Immature natural killer cell (primary cell): ENCODE measurements at places on chromosomes 5 and 9.

DNA sequence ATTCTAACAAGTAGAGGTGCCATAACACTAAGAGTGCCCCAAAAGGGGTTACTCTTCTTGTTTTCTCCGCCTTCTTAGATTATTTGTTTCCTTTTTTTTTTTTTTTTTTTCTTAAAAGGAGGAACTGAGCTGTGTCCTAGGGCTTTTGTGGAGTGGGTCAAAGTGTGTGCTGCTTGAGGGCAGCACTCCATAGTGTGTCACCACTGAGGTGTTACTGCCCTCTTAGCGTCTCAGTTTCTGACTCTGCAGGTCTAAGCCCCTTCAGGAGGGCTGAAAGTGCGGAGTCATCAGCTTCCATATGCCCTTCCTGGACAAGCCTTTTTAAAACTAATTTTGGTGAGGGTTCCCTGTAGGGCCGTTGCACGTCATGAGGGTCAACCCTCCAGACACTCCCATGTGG lies 12.6 kb upstream of the NANS start:
- DNase-seq: no peak

- no peak for DNase-seq
Measured at GRCh38 chr9:92752812-92753404, 11.7 kb downstream of the BICD2 start.

- no peak for DNase-seq
Measured at GRCh38 chr9:130304116-130304515, 38.6 kb downstream of the HMCN2 start.

DNA sequence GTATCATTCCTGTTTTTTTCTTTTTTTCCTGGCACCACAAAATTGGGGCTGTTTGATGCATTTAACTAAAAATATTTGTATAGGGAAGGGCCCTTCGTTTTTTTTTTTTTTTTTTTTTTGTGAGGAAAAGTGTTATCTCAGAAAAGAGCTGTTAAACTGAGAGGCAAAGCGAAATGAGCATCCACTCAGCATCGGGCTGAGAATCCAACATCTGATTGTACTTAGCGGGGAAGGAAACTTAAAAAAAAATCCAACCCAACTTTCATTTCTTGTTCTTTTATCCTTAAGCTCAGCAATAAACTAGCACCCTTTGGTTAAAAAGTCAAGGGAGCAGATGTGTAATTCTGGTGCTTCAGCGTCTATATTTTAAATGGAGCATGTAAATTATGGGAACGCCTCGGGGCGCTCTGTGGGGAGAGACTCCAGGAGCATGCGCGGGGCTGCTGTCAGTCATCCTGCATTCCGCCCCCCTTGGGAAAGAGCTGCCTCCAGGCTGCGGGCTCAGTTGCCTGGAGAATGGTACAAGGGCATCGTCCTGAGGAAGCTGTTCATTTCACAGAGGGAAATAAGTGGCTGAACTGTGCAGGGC lies 33.3 kb downstream of the DMRT2 start:
- DNase-seq: no peak

- no peak for DNase-seq
Measured at GRCh38 chr9:127735530-127736185, 564 bp upstream of the TOR2A start.

DNA sequence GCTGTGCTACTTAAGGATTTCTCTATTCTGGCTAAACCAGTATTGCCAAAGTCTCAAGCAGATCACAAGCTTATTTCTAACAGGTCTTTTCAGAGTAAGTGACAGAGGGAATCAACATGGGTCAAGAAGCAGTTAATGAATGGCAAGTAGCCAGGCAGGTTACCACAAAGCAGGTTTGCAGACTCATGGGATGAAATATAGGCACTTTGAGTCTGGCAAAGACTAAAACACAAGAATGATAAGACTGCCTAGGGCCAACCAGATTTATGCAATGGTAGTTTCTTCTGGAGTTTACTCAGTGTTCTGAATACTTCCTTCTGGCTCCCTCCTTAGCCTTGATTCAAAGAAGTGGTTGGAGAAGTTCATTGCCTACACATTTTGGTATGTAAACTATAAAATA lies 3.6 kb downstream of the HMGCS1 start:
- DNase-seq: no peak

DNA sequence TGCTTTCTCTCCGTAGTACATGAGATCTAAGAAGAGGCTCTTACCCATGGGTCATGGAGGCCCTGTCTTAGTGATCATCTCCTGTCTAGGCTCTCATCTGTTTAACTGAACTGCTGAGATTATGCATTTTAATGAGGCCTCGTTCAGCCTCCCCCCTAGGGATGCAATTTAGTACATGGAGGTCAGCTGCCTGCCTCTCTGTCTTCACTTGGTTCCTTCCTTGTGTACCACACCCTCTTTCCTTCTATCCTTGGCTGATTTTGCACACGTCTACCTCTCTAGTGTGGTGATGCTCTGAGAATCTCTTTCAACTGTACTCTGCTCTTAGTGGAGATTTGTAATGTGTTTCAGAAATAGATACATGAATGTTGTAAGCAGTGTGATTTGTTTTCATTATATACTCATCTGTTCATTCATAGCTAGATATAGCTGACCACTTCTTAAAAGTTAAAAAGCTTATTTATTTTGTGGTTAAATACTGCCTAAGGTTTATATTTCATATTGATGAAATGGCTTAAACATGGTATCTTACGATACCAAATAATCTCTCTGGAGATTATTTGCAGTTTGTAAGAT lies 3.5 kb upstream of the ACTBL2 start:
- DNase-seq: no peak

GRCh38 chr5:159881967-159882366 lies 34.3 kb upstream of the ADRA1B start:
- DNase-seq: no peak

DNA sequence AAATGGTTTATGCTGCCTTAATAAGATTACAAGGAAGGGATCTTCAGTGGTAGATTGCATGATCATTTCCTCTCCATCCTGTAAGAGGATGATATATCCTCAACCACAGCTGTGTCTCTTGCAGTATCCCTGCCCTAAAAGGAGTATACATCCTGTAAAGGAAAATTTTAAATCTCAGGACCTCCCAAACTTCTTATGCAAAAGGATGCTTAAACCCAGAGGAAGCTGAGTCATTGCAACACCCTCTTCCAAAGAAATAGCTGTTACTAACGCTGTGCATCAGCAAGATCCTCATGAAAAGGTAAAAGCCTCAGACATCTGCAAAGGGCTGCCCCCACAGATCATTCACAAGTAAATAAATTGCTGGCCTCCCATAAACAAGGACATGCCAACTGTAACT lies 599.0 kb downstream of the PRELID2 start:
- DNase-seq: no peak

DNA sequence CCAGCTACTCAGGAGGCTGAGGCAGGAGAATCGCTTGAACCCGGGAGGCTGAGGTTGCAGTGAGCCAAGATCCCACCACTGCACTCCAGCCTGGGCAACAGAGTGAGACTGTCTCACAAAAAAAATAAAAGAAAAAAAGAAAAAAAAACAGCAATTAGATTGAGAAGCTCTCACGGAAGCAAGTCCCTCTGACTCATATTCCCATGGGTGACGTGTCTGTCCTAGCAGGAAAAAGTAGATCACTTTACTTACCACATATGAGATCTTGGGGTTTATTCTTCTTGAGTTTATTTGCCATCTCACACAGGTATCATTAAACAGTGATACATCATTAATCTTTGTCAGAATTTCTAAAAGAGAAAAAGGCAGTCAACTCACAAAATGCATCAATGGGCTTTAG lies 62.6 kb downstream of the SUSD1 start:
- no peak for DNase-seq

GRCh38 chr5:2375757-2376250 lies 375.7 kb downstream of the IRX2 start:
- no peak for DNase-seq

- DNase-seq: no peak
Measured at GRCh38 chr9:88234114-88234513, 95.8 kb upstream of the SPATA31C2 start.

DNA sequence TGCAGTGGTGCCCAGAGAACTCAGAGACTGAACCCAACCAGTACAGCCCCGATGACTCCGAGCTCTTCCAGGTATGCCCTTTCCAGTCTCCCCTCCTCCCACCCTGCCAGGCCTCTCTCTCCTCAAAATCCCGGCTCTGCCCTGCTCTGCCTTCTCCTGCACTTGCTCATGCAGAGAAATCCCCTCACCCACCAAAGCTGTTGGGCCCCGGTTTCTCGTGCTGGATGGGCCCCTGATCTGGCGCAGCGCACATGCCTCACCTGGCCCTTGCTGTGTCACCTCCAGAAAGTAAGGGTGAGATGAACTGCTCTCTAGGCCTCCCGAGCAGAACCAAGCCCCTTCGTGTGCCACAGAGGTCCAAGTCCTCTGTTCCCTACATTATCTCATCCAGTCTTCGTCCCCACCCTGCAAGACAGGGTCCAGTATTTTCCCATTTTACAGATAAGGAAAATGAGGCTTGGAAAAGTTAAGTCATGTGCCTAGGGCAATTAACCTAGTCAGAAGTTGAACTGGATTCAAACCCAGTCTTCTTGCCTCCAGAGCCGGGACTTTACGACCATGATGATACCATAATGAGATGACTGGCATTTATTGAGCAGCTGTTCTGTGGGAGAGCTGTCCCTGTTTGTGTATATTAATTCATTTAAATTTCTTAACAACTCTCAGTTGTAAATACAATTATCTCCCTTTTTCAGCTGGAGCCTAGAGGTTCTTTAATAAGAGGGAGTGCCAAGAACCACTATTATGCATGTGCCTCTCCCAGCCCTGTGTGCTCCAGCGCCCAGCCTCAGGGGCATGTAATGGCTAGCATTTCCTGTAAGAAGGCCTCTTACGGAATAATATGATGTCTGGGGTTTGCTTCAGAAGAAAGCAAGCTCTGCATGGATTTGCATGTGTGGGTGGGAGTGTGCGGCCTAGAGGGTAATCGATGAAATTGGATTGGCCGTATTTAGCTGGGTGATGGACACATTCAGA lies 90.7 kb downstream of the PPARGC1B start:
- DNase-seq: no peak

DNA sequence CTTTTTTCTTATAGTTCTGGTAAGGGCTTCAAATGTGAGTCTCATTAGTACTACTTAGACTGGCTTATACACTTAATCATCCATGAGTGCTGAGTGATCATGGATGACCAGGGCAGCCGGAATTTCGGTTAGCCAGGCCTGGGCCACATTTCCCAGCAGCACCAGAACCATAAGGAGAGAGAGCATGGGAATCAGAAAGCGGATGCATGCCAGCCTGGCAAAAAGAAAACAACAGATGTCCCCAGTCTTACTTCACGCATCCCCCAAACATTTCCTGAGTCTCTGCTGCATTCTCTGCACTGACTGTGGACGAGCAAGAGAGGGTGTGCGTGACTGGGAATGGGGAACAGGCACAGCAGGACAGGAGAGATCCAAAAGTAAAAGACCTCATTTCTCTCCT lies 371.1 kb upstream of the ZNF608 start:
- DNase-seq: no peak

DNA sequence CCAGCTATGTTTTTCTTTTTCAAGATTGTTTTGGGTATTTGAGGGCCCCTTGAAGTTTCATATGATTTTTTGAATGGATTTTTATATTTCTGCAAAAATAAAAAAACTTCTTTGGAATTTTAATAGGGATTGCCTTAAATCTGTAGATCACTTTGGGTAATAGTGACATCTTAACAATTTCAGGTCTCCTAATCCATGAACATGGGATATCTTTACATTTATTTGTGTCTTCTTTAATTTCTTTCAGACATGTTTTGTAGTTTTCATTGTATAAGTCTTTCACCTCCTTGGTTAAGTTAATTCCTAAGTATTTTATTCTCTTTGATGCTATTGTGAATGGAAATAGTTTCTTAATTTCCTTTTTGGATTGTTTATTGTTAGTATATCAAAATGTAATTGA lies 79.1 kb downstream of the PPIC start:
- no peak for DNase-seq

DNA sequence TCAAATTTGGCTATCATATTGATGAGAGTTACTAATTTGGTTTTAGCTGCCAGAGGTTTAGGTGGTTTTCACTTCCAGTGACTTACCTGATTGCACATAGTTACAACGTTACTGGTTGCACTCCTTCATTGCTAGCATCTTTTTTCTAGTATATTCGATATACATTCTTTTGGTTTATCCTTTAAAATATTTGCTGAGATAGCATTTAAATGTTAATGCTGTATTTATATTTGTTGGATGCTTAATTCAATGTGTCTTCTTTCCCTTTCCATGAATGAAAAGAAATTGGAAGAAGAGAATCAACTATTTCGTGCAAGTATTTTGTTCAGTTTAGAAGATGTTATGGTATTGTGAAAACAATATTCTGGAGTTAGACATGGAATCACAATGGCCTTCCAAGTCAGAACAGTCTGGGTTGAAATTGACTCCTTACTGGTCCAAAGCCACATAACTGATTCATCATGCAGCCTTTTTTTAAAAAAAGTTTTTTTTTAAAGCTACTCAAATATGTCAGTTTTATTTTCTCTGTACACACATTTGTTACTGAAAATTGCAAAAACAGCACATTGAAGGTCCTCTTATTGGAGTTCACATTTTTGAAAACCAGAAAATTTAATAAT lies 2.2 kb downstream of the SPIN1 start:
- DNase-seq: no peak
